NCI-H1417 (cell line): ENCODE measurements at places on chromosomes 5 and 9.

GRCh38 chr5:67246108-67246507 is 49.5 kb upstream of the CD180 start:
- peak; percentile 75 for DNase-seq

DNA sequence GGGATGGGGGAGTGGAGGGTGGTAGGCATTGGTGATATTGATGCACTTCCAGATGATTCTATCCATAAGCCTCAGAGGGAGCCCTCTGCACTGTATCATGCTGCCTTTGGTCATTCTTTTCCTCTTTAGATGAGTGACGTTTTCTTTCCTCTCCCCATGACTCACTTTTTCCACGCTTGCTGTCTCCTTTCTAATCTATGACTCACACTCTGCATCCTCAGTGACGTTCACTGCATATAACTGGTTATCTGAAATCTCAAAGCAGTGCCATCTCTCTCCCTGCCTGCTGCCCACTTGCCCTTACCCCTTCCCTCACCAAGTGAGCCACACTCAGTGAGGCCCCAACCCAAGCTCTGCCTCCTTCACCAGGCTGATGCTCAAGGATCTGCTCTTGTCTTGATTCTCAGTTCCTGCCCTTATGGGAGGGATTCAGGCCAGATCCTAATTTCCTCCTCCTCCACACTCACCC is 31.6 kb downstream of the PTGS1 start:
- DNase-seq = peak; percentile 6

DNA sequence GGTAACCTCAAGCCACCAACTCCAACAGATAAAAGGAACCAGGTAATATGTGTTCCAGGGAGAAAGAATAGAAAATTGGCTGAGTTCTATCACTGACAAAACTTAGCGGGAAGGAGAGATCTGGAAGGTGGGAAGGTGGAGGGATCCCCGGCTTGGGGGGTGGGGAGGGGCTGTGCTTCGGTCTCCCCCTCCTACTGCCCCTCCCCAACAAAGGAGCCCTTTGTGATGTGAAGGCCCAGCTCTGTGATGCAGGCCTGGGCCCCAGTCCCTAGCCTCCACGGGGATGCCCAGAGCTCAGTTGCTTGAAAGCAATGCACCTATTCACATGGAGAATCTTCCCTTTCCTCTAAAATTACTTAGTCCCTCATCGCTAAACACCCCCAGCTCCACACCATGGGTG is 4.4 kb upstream of the ZNF484 start:
- no peak for DNase-seq

DNA sequence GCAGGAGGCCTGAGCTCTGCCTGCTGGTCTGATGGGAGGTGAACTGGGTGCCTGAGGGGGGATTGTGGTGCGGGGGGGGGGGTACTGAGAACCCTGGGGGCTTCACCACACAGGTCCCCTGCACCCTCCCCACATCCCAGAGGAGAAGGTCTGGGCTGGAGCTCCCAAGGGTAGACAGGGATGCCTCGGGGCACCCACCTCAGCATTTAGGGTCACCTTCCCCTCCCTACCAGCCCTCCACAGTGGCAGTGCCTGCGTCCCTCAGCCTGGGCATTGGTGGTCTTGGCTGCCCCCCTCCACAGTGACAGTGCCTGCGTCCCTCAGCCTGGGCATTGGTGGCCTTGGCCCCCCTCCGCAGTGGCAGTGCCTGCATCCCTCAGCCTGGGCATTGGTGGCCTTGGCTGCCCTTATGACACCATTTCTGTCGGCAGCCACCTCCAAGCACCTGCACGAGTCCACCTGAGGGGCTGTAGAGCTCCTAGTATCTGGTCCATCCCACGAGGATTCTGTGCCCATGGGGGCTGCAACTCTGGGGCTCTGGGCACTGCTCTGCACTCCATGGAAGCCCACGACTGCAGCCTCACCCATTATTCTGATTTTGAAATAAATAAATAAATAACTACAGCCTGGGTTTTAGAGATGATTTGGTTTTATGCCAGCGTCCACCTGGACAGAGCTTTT is 21.5 kb downstream of the NKD2 start:
- DNase-seq = no peak

GRCh38 chr5:98524773-98525172 is 248.7 kb upstream of the RGMB start:
- DNase-seq = no peak

DNA sequence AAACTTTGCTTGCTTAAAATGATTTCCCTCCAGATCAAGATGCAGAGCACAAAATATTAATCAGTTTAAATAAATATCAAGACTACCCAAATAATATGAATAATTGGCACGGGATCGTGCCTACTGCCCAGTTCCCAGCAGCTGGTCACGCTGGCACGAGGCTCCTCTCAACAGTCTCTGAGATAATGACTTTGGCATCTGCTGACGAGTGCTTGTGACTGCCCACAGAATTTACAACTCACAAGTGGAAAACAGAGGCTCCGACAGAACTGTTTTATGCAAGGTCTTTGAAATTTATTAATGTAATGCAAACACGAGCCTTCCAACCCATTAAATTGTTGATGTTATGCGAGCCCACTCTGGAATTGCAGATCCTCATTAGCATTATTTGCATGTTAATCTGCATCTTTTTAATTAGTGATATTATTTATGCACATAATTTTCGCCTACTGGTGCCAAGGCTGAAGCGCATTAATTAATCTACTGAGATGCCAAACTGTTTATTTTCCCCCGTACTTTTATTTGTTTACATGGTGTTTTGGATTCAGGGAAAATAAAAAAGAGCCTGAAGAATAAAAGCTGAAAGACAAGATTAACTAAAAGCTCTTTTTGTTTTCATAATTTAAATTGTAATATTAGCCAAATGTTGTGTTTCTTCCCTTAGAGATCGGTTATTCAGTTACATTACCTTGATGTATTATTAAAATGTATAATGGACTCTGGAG is 369.3 kb upstream of the IRX1 start:
- DNase-seq = no peak

- DNase-seq = no peak
These were observed 11.0 kb downstream of the RGS3 start for GRCh38 chr9:113474360-113475028.

- DNase-seq = no peak
These were observed 4.1 kb downstream of the DENND1A start for GRCh38 chr9:123925819-123926218.

DNA sequence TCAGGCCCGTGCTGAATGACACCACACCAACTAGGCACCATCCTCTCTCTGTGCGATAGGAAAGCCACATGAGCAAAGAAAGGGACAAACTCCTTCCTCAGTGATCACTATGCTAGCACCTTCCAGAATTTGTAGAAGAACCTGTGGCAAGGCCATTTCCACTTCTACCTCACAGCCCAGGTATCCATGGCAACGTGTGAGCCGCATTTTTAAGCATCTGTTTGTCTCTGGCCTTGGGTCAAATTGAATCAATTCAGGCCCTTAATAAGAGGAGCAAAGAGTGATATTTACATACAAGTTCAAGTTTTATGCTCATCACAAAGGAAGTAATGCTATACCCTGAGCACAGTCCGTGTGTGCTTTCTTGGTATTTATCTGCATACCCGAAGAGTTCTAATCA is 179.3 kb downstream of the SLC12A2 start:
- no peak for DNase-seq

GRCh38 chr5:54743581-54743980 is 226.0 kb downstream of the SNX18 start:
- DNase-seq = no peak

- no peak for DNase-seq
These were observed 15.6 kb upstream of the TRIO start for GRCh38 chr5:14127587-14127986.

DNA sequence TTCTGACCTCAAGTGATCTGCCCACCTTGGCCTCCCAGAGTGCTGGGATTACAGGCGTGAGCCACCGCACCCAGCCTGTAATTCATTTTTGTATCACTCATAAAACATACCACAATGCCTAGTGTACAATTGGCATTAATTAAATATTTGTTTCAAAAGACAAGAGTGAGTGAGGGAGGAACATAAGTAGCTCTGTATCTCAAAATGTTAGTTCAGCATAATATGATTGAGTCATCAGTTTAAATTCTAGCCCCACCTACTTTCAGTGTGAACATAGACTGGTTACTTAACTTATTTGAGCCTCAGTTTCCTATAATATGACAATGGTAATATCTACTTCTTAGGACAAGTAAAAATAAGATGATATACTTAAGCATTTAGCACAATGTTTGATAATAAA is 26.9 kb downstream of the INVS start:
- no peak for DNase-seq

DNA sequence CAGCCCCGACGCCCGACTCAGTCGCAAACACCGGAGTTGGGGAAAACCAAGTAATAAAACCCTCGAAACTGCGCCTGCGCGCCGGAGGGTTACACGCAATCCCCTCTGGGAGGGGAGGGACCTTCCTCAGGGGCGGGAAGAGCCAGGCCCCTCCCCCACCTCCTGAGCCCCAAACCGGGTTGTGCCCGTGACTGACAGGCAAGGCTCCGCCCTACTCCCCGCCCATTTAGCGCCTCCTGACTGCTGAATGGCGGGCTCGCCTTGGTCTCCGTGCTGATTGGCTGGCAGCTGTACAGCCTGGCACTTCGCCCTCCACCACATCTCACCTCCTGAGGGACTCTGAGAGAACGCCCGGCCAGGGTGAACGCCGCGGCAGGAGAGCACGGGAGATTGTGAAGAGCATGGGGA is at the start of gene PRDM9:
TSS of gene PRDM9 (plus strand) at position 332 of the 408 bp plus-strand sequence. CDS start 1,425 bp downstream, outside the sequence.
- DNase-seq = peak; percentile 95

- DNase-seq = peak; percentile 28
These were observed 1.5 kb upstream of the SHC3 start for GRCh38 chr9:89179895-89180734.

DNA sequence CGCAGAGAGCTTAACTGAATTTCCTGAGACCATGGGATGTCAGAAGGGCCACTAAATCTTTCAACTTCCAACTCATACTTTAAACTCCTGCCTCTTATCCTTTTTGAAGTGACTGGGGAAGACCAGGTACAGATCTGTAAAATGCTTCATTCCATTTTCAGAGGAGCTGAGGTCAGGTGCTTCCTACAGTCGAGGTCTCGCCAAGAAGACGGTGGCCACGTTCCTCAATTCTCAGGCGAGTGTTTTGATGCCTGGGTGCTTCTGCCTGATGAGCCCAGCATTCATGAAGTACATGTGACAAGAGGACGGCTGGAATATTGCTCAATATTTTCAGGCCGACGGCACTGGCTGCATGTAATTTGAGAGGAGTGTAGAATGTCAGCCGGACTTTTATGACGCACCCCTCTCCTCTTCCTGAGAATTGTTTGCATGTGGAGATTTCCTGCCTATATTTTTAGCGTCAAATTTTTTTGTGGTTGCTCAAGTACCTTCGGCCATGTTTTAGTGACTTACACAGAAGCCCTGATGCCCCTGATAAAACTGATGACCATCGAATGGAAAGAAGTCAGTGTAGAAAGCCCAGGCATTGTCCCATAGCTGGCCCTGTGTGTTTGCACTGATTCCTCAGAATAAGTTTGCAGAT is 38.8 kb upstream of the GLRX start:
- DNase-seq = peak; percentile 6

- DNase-seq = no peak
These were observed 160.9 kb upstream of the PIK3R1 start for GRCh38 chr5:68054638-68055037.

DNA sequence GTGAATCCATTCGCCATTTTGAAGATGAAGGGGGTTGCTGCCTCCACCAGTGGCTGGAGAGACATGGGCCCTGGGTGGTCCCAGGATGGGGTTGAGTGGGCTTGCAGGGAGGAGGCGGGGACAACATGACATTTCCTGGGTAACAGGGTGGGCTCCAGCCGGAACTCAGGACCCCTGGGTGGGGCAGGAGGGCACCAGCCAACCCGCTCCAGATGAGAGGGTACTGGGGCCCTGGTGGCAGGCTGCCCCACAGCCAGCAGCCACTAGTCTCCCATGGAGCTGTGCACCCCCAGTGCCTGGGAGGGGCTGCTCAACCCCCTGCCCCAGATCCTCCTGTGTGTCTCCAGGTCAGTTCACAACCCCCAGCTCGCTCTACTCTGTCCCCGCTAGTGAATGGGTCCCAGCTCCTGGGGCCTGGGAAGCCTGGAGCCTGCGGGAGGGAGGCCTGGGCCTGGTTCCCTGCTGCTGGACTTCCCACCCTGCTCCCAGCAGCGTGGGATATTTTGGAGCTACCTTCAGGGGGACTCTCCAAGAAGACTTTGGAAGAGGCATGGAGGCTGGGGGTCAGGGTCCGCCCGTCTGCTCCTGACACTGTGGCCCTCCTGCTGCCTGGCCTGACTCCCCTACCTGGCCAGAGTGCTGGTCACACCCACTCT is 55.9 kb downstream of the AHRR start:
- DNase-seq = no peak

DNA sequence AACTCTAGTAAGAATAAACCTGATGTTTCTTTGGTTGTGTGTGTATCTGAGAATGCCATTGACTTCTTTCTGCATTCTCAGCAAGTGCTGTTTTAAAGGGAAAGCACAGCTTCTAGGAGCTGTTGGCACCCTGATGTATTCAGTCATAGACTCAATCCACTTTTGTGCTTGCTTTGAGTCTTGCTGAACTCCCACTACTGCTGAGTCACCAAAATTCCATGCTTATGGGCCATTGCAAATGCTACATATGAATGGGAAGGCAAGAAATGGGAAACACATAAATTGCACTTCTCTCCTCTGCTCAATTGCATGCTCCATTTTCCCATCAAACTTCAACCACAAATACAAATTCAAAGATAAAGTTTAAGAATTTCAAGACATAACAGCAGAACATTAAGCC is 9.8 kb upstream of the FTMT start:
- no peak for DNase-seq

GRCh38 chr5:39262981-39263380 is 43.6 kb upstream of the FYB1 start:
- no peak for DNase-seq

- peak; percentile 43 for DNase-seq
These were observed 13.7 kb downstream of the SYK start for GRCh38 chr9:90815183-90815943.

GRCh38 chr5:35647128-35647527 is 29.5 kb downstream of the SPEF2 start:
- no peak for DNase-seq

- no peak for DNase-seq
These were observed 47.4 kb upstream of the FAM120AOS start for GRCh38 chr9:93500571-93501298.

DNA sequence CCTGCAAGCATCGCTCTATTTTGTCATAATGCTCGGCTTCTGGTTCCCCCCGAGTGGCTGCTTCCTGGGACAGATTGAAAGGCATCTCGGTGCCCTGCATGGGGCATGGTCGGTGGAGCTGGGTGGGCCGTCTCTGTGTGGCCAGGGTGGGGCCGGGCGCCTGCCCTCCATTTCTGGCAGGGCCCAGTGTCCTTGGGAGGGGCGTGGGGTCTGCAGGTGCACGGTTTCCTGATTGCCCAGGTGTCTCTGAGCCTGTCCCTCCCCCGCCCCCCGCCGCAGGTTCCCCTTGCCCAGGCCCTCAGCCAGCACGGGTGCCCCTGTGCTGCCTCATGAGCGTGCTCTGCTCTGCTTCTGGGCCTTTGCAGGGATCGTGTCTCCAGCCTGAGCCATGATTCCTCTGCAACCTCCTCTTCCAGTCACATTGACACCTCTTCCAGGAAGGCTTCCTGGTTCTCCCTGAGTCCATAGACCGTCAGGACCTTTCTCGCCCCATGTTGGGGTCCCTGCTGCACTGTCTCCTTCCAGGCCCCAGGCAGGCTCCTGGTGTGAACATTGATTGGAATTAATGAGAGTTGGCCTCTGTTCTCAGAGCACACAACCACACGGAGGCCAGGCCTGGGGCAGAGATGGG is 90.2 kb downstream of the RXRA start:
- DNase-seq = no peak
